H9 (cell line): ENCODE measurements at places on chromosomes 12 and 14.

GRCh38 chr14:105617201-105617777 lies 90.9 kb downstream of the TMEM121 start:
- no peak for DNase-seq

DNA sequence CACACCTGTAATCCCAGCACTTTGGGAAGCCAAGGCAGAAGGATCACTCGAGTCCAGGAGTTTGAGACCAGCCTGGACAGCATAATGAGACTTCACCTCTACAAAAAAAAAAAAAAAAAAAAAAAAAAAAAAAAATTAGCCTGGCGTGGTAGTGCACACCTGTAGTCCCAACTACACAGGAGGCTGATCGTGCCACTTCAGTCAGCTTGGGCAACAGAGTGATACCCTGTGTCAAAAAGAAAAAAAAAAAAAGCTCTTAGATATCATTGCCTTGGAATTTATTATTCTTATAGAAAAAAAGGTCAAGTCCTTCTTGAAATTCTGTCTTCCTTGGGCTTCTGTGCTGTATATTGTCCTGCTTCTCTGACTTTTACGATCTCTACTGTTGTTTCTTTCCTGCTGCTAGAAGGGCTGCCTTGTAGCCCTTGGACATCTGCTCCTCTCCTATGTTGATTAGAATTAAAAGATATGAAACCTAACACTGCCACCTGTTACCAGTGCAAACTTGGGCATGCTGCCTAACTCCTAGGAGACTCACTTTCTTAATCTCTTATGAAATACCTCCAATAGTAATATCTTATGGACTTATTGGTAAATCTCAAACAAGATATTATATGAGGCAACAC lies 5.7 kb downstream of the TMEM19 start:
- DNase-seq = no peak

DNA sequence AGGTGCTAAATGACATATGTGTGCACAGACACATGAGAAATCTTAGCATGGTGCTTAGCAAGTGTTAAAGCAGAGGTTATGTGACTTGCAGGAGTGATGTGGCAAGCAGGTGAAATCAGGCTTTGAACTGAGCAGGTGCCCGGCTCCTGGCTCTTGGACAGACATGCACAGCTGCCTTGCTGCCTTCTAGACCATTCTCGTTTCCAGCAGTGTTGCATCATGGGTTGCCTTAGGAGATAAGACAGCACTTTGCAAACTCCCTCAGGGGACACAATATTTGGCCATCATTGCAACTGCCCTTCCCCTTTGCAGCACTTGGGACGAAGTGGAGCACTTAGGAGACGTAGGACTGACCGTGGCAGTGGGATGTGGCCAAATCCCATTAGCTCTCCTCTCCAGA lies 17.2 kb upstream of the GSC start:
- no peak for DNase-seq

GRCh38 chr14:93962701-93963601 lies 13.4 kb downstream of the ASB2 start:
- no peak for DNase-seq

DNA sequence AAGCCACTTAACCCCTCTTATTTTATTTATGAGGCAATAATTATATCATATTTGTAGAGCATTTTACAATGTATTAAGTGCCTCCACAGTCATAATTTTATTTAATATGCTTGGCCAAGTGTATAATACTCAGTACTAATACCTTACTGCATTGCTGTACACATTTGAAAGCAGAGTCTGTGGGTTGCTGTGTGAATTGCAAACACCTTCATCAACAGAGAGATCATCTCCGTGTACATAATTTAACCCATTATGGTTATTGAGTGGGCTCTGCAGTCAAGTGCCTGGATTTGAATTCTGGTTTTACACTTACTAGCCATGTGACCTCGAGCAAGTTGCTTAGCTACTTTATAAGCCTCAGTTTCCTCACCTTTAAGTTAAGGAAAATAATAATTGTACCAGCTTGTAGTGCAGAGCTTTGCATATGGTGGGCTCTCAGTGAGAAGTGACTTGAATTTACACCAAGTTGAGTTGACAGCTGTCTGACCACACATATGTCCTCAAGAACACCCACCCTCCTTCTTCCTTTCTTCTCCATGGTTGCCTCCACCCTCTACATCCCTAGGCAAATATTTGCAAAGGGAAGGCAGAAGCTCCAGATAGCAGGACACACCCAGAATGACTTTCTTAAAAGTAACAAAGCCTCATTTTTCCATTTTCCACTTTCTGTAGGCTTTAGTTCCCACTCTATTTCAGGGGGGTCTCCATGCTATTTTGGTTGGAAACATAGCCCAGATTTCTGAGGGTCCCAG lies 12.3 kb downstream of the CRACR2A start:
- DNase-seq = no peak

DNA sequence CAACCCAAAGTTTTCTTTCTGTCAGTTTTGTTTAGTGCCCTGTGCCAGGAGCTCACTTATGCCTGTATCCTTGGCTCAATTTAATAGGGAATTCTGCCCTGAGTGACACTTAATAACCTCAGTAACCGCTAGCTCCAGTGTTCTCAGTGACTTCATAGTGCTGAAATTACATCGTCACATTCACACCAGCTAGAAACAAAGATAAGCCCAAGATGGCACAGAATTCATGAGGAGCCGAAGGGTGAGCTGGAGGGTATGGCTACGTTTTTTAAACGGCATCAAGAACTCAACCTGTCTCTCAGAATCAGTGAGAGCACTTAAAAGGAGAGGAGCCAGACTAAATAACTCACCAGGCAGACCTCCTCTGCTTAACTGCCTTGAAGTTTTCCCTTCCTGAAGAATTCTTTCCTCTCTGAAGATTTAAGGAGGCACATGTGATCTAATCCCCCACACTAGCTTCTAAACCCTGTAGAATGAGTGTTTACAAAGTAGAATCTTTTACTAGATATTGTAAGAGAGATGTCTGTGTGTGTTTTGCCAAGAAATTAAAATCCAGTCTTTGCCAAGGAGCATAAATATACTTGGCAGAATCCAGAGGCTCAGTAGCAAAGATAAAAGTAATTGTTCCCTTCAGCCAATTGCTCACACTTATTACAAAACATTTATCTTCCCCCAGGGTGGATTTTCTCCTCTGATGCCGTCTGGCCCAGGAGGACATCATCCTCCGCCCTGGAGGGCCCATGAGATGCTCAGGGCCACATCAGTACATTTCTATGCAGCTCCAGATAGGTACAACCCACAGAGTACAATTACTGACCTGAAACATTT lies 37.3 kb downstream of the PTGER2 start:
- DNase-seq = no peak

GRCh38 chr12:45637706-45638105 lies 91.8 kb upstream of the ARID2 start:
- DNase-seq = no peak

GRCh38 chr12:62299617-62300016 lies 39.4 kb downstream of the USP15 start:
- no peak for DNase-seq

GRCh38 chr12:119354172-119354571 lies 19.6 kb downstream of the CCDC60 start:
- DNase-seq = no peak

DNA sequence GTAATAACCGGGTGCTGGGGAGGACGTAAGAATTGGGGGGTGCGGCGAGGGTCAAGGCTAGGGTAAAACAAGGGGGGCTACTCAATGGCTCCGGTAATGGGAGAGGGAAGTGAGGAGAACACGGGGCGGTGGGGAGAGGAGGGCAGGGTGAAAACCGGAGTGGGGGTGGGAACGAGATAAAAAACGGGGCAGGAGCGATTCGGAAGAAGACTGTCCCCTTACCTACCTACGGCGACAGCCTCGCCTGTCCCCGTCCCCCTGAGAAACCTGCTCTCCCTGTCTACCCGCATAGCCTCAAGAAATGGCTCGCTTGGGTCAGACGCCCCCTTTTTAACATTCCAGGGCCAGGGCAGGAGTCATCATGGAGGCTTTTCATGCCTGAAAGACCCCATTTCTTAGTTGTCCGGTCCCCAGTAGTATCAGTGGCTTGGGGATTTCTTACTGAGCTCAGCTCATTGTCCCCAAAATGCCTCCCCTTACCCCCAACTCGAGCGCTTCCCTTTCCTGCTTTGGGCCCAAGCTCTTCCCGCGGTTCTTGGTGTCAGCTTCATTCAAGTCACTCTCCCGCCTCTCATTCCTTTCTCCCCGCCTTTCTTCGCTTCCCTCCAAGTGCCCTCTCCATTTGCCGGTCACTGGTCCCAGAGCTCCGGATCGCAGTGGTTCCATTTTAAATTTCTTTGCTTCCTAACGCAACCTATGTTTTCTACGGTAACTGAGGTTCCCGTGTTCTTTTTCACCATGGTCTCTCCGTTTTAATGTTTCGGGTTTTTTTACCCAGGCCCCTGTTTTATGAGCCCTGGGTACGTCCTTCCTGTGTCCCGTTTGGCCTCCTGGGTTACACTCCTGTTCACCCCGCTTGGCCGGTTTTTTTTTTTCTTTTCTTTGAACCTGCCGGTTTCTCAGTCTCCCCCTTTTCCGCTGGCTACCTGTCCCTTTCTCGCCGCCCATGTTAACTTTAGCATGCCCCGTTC lies 1.2 kb upstream of the WSB2 start:
- peak; percentile 80 for DNase-seq

DNA sequence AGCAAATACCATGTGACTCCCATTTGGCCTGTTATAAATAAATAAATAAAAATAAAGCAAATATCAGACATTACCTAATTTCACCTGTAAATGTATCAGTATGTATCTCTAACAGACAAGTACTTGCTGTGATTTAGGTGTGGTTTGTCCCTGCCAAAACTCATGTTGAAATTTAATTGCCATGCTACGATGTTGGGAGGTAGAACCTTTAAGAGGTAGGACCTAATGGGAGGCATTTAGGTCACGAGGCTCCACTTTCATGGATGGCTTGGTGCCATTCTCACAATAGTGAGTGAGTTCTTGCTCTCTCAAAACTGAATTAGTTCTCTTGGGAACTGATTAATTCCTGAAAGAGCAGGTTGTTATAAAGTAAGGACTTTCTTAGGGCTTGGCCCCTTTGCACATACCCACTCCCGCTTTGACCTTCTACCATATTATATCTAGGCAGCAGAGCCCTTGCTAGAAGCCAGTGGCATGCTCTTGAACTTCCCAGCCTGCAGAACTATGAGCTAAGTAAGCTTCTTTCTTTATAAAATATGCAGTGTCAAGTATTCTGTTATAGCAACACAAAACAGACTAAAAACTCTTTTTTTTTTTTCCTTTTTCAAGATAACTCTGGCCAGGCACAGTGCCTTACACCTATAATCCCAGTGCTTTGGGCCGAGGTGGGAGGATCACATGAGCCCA lies 26.0 kb downstream of the VEZT start:
- no peak for DNase-seq

DNA sequence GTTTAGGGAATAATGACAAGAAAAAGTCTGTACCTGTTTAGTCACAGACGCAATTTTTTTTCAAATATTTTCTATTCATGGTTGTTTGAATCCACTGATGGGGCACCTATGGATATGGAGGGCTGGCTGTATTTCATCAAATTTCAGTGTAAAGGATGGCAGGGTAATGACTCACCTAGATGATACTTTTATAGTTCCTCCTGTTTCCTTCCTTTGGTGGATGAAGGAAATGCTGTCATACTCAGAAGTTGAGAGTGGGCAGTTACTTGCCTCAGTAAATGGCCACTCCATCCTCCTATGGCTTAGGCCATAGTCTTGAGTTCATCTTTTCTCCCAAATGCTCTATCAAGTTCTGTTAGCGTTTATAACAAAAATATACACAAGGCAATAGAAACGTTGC lies 18.9 kb upstream of the C12orf71 start:
- DNase-seq = no peak

GRCh38 chr14:96098309-96098998 lies 59.3 kb downstream of the C14orf132 start:
- peak; percentile 88 for DNase-seq
